ENCODE measurements at places on chromosomes 1 and 21.

DNA sequence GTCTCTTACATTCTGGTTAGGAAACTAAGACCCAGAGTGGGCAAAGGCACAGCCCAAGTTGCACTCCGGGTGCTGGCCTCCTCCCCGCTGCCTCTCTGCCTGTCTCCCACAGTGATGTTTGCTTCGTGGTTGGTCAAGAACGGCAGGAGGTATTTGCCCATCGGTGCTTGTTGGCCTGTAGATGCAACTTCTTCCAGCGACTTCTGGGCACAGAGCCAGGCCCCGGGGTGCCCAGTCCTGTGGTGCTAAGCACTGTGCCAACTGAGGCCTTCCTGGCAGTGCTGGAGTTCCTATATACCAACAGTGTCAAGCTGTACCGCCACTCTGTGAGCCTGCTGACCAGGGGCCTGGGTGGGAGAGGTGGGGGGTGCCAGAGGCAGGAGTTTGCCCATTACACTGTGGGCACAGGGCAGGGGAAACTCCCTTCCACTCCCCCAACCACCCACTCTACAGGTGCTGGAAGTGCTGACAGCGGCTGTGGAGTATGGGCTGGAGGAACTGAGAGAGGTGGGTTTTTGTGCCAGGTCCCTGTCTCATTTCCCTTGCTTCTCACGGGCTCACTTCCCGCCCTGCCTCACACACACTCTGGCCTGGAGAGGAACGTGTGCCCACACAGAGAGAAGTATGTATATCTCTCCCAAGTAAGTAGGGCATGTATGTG, 1.9 kb downstream of the BTBD19 start:
- DNase-seq = no peak

DNA sequence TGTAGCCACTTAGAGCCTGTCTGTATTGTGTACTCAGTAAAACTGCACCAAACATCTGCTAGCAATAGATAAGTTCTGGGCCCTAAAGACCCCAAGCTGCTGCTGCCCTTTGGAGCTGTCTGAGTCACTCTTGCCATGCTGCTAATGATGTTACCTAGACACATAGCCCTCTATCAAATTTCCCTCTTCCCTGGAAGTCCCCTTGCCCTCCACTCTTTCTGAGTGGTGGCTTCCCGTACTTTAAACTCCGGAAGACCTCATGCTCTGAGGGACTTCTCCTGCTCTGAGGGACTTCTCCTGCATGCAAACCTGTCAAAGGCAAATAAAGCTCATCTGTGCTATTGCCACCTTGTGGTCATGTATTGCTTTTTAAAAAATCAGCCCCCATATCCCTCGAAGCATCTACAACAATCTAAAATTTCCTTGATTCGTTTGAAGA, 34.0 kb downstream of the FH start:
- no peak for DNase-seq

GRCh38 chr21:34343838-34344381, 19.9 kb upstream of the KCNE2 start:
- DNase-seq = peak; percentile 45

GRCh38 chr1:27604579-27605299, 795 bp upstream of the AHDC1 start:
- DNase-seq = no peak

GRCh38 chr1:233624289-233624688, 10.4 kb downstream of the KCNK1 start:
- no peak for DNase-seq

DNA sequence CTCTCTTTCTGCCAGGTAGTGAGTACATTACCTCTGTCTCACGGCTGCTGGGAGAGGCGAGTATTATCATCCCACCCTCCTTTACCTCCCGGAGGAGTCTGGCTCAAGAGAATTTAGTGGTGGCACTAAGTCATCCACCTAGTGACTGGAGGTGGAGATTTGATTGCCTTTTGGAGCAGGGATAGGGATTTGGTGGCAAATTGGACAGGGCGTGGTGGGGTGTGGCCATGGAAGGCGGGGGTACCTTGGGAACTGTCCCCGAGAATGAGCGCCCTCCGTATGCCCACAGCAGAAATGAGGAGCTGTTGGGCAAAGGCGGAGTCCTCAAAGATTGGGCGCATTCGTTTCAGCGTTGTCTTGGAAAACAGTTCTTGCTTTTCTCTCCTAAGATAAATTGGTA, 32.1 kb upstream of the HMGN1 start:
- no peak for DNase-seq

- no peak for DNase-seq
Measured at GRCh38 chr1:88175631-88176226, 508.3 kb upstream of the PKN2 start.

GRCh38 chr1:59367301-59368007, 70.6 kb downstream of the FGGY start:
- peak; percentile 67 for DNase-seq

GRCh38 chr1:168731244-168731953, 2.4 kb upstream of the DPT start:
- no peak for DNase-seq

GRCh38 chr1:198079432-198079951, 77.3 kb upstream of the NEK7 start:
- no peak for DNase-seq

GRCh38 chr21:15455819-15456462, 273.8 kb upstream of the USP25 start:
- no peak for DNase-seq

DNA sequence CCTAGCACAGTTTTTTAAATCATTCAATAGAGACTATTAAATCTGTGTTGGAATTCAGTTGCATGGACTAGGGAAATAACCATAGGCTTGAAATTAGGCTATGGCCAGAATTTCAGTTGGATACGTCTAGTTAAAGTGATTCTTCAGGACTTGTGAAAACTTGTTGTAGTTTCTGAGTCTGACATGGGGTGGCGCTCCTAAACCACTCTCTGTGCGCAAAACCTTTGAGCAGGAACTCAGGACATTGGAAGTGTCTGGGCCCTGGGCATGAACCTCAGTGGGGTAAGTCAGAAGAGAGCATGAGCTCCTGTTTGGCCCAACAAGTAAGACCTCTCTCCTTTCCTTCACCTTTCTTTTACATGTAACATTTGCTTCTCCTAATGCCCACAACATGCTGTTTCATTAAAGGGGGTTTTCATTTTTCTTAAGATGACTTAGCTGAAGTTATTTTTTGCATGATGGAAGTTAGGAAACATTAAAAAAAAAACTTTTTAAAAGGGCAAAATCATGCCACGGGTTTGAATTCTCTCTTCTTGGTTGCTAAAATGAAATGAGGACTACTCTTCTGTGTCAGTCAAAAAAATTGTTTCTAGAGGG, 17.1 kb upstream of the CCDC190 start:
- peak; percentile 34 for DNase-seq

- no peak for DNase-seq
Measured at GRCh38 chr1:232996143-232996542, 45.7 kb downstream of the NTPCR start.

GRCh38 chr1:53126495-53126894, 15.9 kb downstream of the SLC1A7 start:
- no peak for DNase-seq

DNA sequence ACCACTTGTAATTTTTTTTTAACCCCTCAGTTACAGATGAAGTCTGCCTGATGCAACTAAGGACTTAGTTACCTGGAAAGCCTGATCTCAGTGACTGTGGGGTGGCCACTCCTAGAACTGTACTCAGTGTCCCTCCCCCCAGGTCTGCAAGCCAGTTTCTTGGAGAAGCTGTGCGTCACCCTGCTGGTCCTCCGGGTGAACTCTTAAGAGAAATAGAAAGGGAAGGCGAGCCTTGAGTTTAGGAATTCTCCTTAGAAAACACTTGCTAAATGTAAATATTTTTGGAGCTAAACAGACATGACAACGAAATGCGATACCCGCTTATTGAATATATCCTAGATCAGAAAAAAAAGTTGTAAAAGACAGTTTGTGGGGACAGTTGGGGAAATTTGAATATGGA, 730 bp downstream of the SLC16A4 start:
- DNase-seq = peak; percentile 46

- DNase-seq = no peak
Measured at GRCh38 chr1:177812144-177812543, 157.7 kb downstream of the SEC16B start.

GRCh38 chr1:77975386-77975785, 3.5 kb downstream of the FUBP1 start:
- DNase-seq = no peak

DNA sequence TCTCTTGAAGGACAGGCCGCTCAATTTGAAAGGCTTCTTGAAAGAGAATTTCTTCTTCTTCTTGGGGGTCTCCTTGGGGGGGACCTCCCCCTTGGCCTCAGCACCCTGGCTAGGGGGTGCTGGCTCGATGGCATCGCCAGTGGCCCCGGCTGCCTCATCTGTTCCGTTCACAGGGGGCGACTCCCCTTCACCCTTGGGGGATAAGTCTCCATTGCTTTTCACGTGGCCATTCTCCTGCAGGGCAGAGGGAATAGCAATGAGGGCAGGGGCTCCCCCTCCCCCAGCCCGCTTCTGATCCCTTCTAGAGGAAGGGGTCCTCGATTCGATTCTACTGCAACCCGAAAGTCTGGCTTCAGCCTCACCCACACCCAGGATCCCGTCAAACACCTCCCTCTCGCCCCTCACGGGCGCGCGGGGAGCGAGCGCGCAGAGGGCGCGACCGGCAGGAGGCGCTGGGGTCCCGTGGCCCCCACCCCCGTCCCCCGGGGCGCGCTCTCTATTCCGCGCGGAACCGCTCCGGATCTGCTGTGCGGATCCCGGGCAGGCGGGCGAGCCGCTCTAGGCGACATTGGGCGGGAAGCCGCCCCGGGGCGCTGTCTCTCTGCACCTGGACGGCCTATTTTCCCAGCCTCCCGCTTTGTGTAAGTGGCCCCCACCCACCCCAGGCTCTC, 1.0 kb downstream of the MARCKSL1 start:
- DNase-seq = no peak

GRCh38 chr1:109876617-109877316, 33.9 kb upstream of the CSF1 start:
- DNase-seq = no peak

DNA sequence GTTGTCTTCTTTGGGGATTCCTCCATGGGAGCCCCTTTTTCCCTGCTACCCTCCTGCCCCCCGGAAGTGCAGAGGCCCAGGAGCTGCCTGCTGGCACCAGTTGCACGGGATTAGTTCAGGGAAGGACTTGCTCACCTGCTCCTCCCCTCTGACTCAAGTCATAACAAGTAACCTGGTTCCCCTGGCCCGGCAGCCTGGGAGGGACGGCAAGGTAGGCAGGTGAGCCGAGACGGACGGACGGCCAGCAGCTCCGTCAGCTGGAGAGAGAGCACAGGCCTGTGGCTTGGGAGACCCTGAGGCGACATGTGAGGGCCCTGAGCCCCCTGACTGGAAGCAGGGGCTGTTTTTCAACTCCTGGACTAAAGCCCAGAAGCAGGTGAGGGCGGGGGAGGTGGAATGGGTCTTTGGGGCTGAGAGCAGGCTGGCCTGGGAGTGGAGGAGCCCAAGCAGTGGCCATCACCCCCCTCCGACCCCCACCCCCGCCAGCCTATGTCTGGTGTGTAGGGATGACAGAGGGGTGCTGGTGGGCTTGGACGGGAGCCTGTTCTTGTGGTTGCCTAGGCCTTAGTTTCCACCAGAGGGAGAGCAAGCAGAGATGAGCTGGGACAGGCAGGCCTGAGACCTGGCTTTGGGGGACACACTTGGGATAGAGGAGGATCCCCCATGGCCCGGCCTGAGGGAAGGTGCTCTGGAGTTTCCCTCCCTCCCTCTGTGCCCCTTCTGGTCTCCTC, at the start of gene INAVA:
Gene INAVA (plus strand): TSS at position 189 of the 731 bp plus-strand sequence. CDS start 3,501 bp downstream, outside the sequence.
- DNase-seq = no peak

- DNase-seq = no peak
Measured at GRCh38 chr1:212367474-212368072, 47.1 kb downstream of the PACC1 start.

DNA sequence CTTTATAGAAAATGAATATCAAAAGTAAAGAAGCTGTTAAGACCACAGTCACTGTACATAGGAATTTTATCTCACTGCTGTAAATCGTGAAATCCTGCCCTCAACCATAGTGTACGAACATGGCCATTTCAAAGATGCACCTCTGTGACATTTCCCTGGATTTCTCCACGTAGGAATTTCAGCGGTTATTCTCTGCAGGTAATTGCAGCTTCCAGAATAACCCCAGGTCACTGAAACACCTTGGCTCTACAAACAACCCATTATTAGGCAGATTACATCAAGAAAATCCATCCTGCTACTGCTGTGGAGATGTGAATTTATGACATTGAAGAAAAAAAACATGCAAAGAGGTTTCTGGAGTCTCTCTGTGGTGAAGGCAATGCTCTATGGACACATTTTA, 196.2 kb upstream of the USP25 start:
- DNase-seq = no peak

DNA sequence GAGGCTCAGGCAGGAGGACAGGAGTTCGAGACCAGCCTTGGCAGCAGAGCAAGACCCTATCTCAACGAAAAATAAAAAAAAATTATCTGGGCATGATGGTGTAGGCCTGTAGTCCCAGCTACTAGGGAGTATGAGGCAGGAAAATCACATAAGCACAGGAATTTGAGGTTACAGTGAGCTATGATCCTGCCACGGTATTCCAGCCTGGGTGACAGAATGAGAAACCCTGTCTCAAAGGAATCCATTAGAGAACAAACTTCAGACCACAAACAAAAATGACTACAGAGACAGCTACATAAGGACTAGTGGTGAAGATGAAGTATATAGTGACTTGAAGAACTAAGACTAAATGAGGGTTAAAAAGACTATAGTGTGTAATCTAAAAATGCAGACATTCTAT, 233.1 kb downstream of the RERE start:
- no peak for DNase-seq

GRCh38 chr1:113437554-113438341, 47.4 kb downstream of the MAGI3 start:
- no peak for DNase-seq

- no peak for DNase-seq
Measured at GRCh38 chr1:41902664-41903063, 16.1 kb downstream of the HIVEP3 start.

GRCh38 chr1:219119839-219120238, 53.8 kb upstream of the LYPLAL1 start:
- no peak for DNase-seq

- no peak for DNase-seq
Measured at GRCh38 chr1:24526045-24526444, 23.4 kb downstream of the RCAN3 start.

DNA sequence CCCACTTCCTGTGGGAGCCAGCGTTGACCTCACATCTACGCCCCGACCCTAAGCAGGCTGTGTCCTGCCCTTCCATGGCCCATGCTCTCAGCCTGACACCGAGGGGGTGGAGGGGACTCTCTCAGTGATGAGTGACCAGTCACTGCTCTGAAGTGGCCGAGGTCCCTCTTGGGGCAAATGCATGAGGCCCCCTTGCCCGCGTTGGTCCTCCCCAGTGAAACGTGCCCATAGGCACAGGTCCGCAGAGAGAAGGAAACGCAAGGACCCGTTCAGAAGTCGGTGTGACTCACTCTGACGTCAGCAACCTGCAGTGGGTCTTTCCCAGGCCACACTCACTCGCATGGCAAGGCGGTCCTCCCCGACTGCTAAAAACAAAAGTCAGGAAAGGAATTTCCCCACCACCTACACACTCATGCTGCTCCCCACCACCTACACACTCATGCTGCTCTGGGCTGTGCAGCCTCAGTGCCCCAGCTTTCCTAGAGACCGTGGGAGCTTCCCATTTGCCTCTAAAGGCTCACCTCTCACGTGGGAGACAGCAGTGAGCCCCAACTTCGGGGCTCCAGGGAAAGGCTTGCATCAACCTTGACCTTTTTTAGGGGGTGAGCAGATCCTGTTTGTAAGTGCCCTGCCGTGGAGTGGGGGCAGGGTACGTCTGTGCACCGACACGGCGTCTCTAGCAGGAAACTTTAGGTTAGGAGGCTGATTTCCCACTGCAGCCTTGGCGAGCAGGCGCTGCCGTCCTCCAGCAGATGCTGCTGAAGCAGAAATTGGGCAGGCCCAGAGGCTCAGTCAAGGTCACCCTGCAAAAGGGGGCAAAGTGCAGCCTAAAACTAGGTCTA, 11.4 kb downstream of the UBASH3A start:
- DNase-seq = no peak

Measured in muscle of back (tissue), 13 donors.